ENCODE measurements at places on chromosomes 3 and 15. TPM values are rescaled to one million over a fixed set of nuclear protein-coding genes. Genes with fewer than 3 reads are reported as not detected.

- no peak for DNase-seq
Observed at GRCh38 chr15:44033894-44034293, 161.2 kb downstream of the FRMD5 start.

- no peak for DNase-seq
Observed at GRCh38 chr3:24133942-24134341, 188.9 kb downstream of the NR1D2 start.

DNA sequence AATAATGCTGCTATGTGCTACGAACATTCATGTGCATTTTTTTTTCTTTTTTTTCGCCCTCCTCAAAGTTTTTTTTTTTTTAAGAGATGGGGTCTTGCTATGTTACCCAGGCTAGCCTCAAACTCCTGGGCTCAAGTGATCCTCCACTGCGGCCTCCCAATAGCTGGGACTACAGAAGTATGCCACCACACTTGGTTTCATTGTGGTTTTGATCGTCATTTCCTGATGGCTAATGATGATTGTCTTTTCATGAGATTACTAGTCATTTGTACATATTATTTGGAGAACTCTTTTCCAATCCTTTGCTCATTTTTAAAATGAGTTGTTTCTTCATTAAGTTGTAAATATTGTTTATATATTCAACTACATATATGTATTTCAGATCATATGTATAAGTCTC, 48.8 kb downstream of the FBXO22 start:
- DNase-seq, result no peak

- no peak for DNase-seq
Observed at GRCh38 chr3:182479419-182480336, 313.6 kb upstream of the ATP11B start.

GRCh38 chr3:50401978-50402595, 42.8 kb upstream of the TMEM115 start:
- DNase-seq, result no peak

DNA sequence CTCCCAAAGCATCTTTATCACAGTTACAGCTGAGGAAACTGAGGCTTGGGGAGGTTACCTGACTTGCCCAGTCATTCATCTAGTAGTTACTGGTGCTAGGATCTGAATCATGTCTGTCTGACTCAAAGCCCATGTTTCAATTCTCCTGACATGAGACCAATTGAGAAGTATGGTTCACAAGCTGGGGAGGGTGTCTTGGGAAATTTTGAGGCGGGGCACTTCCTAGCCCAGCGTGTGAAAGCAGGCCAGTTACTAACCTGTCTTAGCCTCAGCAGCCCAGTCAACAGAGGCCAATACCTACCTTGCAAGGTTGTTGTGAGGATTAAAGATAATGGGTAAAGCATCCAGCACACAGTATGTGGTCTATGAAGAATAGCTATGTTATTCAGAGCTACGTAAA, 37.0 kb downstream of the CLDN18 start:
- DNase-seq, result no peak

GRCh38 chr3:45171283-45171682, 25.1 kb upstream of the CDCP1 start:
- DNase-seq, result no peak

DNA sequence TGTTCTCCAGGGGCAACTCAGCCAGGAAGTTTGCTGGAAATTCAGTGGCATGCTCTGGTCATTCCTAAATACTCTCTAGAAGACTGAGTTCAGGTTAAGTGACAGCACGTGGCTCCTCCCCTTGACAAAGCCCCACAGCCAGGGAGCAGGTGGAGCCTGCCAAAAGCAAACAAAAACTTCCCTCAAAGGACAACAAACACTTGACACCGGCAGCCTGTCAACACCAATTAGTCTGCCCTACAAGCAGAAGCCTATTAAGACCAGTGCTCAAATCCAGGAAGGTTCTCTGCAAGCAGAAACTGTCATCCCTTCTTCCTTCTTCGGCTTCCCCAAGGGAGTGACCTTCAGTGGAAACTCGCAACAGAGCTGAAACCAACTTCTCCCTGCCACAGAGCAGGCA, 5.0 kb downstream of the MEX3B start:
- no peak for DNase-seq

DNA sequence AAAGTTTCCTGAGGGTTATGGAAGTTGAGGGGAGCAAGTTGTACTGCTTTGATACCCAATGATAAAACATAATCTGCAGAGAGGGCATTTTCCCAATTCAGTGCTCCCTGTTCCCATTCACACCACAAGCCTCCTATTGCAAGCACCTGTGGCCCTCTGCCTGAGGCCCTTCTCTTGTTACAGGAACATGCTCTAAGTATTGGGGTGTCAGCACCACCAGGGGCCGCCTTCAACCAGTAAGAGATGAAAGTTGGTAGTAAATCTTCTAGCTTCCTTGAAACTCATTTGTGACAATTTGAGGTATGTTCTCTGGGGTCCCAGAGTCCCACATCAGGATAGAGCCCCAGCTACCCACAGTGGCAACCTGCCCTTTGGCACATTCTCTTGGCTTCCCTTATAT, 265.4 kb upstream of the ARHGEF26 start:
- DNase-seq, result no peak

GRCh38 chr3:63228677-63229076, 49.4 kb upstream of the SYNPR start:
- DNase-seq, result no peak

DNA sequence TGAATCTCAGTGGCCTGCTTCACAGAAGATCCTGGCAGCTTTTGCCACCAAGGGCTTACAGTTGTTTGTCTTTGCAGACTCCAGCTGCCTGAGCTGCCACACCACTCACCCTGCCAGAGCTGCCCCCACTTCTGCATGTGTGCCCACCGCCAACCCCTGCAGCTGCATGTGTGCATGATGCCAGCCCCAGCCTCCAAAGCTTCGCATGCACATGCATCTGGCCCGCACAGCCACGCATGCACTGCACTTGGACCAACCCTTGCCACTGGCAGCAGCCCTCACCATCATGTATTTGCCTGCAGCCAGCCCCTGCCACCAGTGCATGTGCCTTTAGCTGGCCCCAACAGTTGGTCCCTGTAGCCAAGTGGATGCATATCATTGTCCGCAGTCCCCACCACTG, 31.3 kb downstream of the CCDC54 start:
- no peak for DNase-seq

DNA sequence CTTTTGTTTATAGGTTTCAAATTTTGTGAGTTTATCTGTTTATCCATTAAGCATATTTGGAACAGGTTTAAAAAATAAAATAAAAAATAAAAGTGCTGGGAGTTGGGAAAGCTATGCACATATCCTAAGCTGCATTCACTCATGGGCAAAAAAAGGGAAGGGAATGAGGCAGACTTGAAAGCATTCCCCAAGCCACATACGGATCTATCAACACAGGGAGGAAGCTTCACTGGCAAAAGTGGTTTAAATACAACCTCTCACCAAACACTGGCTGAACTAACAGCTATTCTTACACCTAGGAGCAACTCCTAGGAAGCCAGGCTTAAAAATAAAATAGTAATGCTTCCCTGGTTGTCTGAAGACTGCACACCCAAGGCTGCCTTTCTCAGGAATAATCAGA, 101.2 kb downstream of the PCCB start:
- no peak for DNase-seq

DNA sequence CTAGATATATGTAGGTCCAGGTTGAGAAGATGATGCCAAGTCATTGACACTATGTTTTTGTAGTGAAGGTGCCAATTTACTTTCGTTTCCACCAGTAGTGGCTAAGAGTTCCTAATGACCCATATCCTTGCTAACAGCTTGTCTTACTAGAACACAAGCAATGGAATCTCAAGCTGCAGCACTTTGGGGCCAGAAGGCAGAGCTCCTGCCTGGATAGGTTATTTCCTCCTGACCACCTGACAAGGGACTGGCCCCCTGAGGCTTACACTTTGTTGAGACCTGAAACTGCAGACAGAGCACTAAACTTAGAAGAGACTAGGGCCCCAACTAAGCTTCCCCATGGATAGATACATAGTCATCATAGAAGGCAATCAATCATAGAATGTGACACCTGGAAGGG, 11.7 kb downstream of the ONECUT1 start:
- DNase-seq, result no peak

DNA sequence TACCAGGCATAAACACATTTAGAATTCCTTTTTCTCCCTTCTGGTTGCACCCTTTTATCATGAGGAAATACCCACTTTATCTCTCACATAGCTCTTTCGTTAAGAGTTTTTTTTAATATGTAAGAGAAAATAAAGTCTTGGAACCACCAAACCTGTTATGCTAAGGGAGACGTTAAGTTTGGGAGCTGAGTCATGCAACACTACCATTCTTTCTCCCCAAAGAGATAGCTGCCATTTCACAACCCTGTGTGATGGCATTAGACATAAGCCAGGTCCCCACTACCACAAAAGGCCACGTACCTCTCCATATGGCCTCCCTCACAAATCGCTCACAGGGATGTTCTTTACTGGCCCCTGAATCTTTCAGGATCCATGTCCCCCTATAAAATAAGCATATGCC, 7.6 kb upstream of the NIPA1 start:
- no peak for DNase-seq

- no peak for DNase-seq
Observed at GRCh38 chr3:187323091-187323490, 31.6 kb upstream of the MASP1 start.

- no peak for DNase-seq
Observed at GRCh38 chr15:81337713-81338157, 13.8 kb upstream of the STARD5 start.

DNA sequence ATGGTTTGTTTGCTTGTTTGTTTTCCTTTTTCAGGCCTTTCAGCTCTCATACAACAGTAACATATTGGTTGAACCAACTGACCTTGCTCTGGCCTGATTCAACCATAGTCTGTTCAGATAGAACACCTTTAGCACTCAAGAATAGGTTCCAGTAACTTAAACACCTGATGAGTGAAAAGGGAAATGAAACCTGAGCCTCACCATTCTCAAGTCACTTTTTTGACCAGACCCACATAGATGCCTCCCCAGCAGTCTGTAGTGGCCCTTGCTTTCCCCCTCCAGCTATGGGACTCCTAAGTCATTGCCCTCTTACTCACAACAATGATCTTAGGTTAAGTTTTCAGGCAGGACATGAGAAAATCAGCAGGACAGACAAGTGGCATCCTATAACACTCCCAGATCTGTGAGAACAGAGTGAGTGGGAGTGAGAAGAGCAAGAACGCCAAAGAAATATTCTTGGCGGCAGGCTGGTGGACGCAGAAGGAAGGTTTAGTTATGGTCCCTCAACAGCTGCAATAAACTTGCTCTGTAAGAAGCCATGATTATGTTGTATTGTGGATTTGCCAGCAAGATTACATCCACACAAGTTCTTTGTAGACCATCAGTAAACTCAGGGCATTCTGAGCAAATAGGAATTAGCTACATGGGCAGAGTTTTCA, 367.5 kb downstream of the MECOM start:
- DNase-seq, result no peak

- peak; percentile 17 for DNase-seq
Observed at GRCh38 chr3:160885791-160886286, 129.8 kb downstream of the PPM1L start.

- DNase-seq, result no peak
Observed at GRCh38 chr3:70608434-70608833, 296.0 kb upstream of the MDFIC2 start.

DNA sequence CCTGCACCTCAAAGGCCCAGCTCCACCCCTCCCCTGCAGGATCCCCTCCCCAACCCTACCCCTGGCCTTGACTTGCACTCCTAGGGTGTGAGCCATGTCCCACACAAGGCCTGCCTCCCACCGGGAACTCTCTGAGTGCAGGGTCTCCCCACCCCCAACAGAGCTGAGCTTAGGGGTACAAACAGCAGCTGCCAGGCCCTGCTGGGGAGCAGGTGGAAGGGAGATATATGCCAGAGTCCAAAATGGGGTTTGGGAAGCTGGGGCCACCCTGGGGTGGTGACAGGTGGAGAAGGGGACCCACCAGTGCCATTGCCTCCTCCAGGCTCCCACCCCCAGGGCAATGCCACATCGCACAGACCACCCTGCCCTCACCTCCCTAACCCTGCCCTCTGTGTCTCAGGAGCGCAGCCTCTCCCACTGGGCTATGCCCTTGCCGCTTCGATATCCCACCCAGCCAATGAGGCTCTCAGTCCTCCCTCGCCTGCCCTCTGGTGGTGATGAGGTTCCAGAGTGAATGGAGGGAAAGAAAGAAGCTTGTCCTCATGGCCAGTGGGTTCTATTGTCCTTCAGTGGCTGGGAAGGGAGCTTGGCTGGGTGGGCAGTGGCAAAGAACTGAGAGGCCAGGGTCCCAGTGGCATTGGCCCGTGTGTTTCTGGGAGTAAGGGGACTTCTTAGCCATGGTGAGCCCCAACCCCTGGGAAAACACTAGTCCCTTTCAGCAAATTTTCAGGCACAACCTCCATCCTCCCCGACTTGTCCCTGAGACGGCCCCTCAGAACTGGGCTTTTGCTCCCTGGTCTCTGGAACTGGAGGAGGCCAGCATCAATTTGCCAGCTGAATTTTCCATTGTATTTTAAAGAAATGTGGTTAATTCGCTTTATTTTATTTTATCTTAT, 46.8 kb downstream of the CYP11A1 start:
- DNase-seq, result peak; percentile 84

DNA sequence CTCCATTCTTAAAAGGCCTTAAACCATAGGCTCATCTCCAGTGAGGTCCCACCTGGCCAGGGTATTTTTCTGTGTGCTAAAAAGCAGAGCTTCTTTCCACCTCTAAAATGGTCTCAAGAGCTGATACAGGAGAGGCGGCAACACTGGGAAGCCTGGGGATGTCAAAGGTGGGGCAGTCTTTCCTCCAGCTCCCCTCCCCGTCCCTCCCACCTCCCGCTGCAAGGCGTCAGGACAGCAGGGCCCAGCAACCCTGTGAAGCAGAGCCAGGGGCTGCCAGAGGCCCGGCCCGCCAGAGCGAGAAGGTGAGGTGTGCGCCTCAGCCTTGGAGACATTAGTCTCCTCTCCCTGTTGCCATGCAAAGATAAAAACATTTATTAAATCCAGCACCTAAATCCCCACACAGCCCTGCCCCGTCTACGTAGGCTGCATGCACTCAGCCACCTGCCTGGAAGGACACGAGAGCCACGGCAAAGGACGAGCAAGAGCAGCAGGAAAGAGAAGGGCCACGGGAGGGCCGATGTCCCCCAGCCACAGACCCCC, 75.6 kb downstream of the FAM174B start:
- DNase-seq, result no peak

GRCh38 chr3:195911946-195912270, 3.6 kb upstream of the TNK2 start:
- no peak for DNase-seq

The ELP6 gene
- 51.1 TPM for total RNA-seq

The ITIH1 gene
- total RNA-seq, result not detected

The XYLB gene
- total RNA-seq, result 5.3 TPM

The IMPG2 gene
- 0.08 TPM for total RNA-seq

The CCDC54 gene
- total RNA-seq, result not detected

The WDR48 gene
- total RNA-seq, result 54.1 TPM

The SAMD7 gene
- total RNA-seq, result not detected

The KLHL40 gene
- not detected for total RNA-seq

The PRR20G gene
- not detected for total RNA-seq

The RYR3 gene
- 3.4 TPM for total RNA-seq

Measured in H1 (cell line).